ENCODE measurements at places on chromosomes 2 and 18. TPM values are rescaled to one million over a fixed set of nuclear protein-coding genes. Genes with fewer than 3 reads are reported as not detected.

The KCNF1 gene
- 0.66 TPM for total RNA-seq

The IMPACT gene
- total RNA-seq, result 6.1 TPM

The RAB27B gene
- 4.9 TPM for total RNA-seq

The SERPINB10 gene
- not detected for total RNA-seq

The CSRNP3 gene
- total RNA-seq, result 0.08 TPM

The CFAP65 gene
- total RNA-seq, result not detected

The SNED1 gene
- total RNA-seq, result not detected

The CNDP1 gene
- total RNA-seq, result not detected

The MRPL53 gene
- total RNA-seq, result 39.4 TPM

The SPEG gene
- 6.7 TPM for total RNA-seq

The TMEM247 gene
- total RNA-seq, result not detected

The TGFA gene
- 43.3 TPM for total RNA-seq

The RGPD4 gene
- total RNA-seq, result not detected

The SERPINB7 gene
- 0.16 TPM for total RNA-seq

The MAPRE2 gene
- 2.8 TPM for total RNA-seq

The SCN1A gene
- not detected for total RNA-seq

The CNOT9 gene
- total RNA-seq, result 64.3 TPM

The OR6B2 gene
- not detected for total RNA-seq

The HAAO gene
- total RNA-seq, result not detected

The IHH gene
- 12.3 TPM for total RNA-seq

The IL1R2 gene
- 3.9 TPM for total RNA-seq

The SH3BP4 gene
- 44.5 TPM for total RNA-seq

The CCL20 gene
- total RNA-seq, result 0.31 TPM

The CROCC2 gene
- not detected for total RNA-seq

The SALL3 gene
- total RNA-seq, result not detected

The SLC5A7 gene
- not detected for total RNA-seq

The EPC2 gene
- total RNA-seq, result 12.0 TPM

The CCDC74B gene
- total RNA-seq, result 0.33 TPM

The MAP3K19 gene
- not detected for total RNA-seq

The XIRP2 gene
- total RNA-seq, result not detected

The EVA1A gene
- not detected for total RNA-seq

The REG3A gene
- not detected for total RNA-seq

The AFF3 gene
- not detected for total RNA-seq

The HDHD2 gene
- total RNA-seq, result 8.4 TPM

The UGT1A8 gene
- total RNA-seq, result 43.6 TPM

The KCNK3 gene
- not detected for total RNA-seq

The FAP gene
- not detected for total RNA-seq

The IL1F10 gene
- total RNA-seq, result not detected

The C2orf80 gene
- not detected for total RNA-seq

The APOB gene
- not detected for total RNA-seq

Data from HT-29 (cell line).